HFFc6 (cell line): ENCODE measurements at places on chromosomes 11 and 22. TPM values are rescaled to one million over a fixed set of nuclear protein-coding genes. Genes with fewer than 3 reads are reported as not detected.

Gene OVOL1
- not detected in 3 replicates for total RNA-seq

Gene AASDHPPT
- 40.3 to 49.1 TPM (median 42.7 TPM) in 3 replicates for total RNA-seq

DNA sequence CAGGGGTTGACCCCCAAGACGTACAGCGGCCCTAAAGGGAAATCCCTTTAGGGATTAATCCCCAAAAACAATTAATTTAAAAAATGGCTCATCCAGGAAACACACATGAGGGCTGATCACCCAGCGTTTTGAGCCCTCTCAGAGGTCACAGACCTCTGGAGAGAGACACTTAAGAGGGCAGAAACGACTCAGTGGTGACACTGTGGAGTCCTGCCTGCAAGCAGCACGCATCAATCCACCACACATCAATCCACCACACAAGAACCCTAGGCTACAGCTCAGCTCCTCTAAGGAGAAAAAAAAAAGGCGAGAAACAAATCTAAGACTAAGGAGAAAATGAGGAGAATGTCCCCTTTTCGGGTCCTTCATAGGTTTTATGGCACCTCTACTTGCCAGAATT lies 12.5 kb upstream of the SELENOH start:
- DNase-seq: no peak

GRCh38 chr22:36770513-36771231 lies 5.2 kb downstream of the IFT27 start:
- DNase-seq: no peak

DNA sequence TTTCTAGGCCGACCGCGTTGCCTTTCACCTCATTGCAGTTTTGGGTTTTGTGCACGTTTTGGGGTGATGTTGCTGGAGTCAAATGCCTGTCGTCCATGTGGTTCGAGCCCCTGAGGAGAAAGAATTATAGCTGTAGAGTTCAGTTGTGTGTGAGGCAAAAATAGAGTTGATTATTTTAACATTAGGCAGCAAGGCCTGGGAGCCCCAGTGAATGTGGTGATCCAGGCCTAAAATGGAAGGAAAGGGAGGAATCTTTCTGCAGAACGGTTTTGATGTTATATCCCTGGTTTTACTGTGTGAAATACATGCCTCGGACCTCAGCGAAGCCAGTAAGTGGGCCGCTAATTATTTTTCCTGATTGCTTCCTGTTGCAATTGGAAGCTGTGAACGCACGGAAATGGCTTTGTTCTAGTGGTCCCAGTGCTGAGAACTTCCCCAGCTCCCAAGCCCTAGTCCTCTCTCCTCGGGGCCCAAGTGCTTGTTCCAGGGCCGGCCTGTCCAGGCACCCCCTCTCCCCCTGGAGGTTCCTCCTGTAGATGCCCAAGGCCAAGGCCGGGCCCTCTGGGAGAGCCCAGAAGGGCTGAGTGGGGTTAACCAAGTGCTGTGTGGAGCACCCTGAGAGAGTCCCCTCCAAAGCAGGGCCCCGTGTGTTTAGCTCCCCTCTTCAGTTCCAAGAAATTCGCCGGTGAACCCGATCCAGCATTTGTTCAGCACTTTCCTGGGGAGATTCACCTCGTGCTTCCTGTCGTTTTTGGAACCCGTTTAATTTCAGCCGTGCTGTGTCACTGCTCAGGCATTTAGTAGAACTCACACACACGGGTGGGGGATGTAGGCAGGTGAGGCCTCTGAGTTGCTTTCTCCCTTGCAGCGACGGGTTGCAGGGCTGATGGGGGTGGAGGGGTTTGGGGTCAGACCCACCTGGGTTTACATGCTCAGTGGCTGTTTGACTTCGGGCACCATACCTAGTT lies 2.1 kb downstream of the LRP5 start:
- DNase-seq: no peak
